ENCODE measurements at places on chromosomes 12 and 14.

GRCh38 chr12:54159589-54159988, 29.2 kb downstream of the SMUG1 start:
- no peak for DNase-seq

- DNase-seq = peak; percentile 29
Measured at GRCh38 chr12:7039403-7039802, 21.1 kb upstream of the C1S start.

GRCh38 chr12:123519141-123520001, 14.1 kb downstream of the RILPL1 start:
- peak; percentile 94 for DNase-seq

- DNase-seq = peak; percentile 89
Measured at GRCh38 chr14:55446127-55446736, 5.8 kb upstream of the TBPL2 start.

- DNase-seq = no peak
Measured at GRCh38 chr14:64947710-64948611, 5.4 kb upstream of the GPX2 start.

GRCh38 chr14:104686624-104687517, 2.5 kb upstream of the INF2 start:
- DNase-seq = no peak

DNA sequence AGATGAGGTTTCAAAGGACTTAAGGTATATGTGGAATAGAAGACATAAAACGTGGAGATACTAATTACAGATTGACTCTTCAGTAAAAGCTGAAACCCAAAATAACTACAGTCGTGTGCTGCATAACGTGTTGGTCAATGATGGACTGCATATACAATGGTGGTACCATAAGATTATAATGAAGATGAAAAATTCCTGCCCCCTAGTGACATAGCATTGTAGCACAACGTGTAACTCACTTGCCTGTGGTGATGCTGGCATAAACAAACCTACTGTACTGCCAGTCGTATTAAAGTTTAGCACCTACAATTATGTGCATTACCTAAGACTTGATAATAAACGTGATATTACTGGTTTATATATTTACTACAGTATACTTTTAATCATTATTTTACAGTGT, 150.3 kb downstream of the LRRK2 start:
- DNase-seq = peak; percentile 17

DNA sequence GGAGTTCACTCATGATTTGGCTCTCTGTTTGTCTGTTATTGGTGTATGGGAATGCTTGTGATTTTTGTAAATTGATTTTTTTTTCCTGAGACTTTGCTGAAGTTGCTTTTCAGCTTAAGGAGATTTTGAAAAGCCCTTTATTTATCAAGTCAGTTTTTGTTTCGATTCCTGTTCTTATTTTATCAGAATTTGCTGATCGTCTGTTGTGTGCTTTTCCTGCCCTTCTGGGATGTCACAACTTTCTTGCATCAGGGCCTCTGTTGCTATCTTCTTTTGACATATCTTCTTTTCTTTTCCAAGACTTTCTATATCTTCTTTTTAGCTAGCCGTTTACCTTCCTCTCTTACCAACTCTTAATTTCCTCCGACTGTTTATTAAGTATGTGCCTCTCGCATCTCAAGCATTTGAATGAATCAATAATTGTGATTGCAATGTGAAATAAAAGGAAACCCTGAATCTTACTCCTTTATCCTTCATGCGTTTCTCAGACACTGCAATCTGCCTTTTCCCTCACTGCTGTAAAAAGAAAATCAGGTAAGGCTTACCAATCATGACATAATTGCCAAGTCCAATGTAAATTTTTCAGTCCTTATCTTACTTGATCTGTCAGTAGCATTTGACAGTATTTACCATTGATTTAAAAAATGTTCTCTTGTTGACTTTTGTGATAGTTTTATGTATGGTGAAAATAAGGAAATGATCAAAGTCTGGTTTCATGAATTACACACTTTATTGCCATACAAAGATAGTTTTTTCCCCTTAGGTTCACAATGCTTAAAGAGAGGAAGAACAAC, 53.0 kb downstream of the ETNK1 start:
- DNase-seq = no peak

DNA sequence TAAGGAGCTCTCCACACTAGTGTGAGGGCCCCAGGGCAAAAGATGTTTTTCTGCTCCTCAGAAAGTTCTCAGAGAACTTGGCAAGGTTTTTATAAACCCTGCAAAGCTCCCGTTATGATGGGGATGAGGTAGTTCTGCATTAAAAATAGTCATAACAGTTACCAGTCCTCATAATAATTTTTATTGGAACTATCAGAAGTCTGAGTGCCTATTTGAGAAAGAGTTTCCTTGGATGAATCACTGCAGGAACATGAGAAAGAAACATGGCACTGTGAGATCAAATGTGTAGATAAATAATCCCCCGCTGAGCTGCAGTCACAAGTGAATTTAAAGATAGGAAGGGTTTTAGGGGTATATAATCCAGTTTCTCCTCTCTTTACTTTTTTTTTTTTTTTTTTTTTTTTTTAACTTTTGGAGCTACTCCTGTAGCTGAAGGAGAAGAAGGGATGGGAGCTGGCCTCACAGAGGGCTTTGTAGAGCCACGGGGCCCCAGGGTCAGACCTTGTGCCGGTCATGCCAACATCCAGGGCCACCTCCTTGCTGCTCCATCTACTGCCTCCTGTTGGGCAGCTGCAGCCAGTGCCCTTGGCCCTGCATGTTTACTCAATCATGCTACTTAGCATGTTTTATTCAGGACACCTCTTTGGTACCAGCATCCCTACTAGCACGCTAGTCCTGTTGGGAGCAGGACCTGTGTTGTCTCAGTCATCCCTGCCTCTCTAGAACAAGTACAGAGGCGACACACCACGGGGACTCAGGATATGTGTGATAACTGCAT, 39.5 kb downstream of the EVL start:
- peak; percentile 51 for DNase-seq

GRCh38 chr14:95609398-95609990, 74.6 kb downstream of the GLRX5 start:
- peak; percentile 70 for DNase-seq

DNA sequence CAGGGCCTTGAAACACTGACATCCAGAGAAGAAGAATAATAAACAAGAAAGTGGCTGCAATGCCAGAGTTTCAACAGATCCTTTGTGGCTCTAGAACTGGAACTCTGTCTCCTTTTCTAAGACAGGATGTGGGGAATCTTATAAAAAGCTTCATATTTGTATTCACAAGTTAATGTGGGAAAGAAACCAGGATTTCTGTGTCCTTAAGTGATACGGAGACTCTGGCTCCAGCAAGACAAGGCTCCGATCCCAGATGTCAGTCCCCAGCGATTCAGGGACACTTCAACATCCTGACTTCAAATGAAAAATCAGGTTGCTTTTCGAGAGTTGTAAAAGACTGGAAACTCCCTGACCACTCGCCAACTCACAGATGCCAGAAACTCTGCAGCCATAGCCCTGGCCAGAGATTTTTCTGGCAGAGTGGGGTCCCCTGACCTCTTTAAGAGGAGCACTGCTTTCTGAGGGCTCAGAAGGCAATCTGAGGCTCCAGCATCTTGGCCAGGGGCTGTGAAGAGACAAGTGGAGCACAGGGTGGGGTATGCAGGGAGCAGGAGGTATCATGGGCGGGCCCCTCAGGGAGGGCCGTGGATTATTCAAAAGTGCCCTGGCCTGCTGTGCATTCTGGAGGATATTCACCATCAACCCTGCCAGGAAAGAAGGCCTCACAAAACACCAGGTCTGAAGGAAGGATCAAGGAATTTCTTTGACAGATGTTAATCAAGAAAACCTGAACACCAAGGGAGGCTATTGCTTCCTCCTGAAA, 53.3 kb downstream of the TMX1 start:
- no peak for DNase-seq

GRCh38 chr14:102770147-102771123, 6.8 kb upstream of the TRAF3 start:
- no peak for DNase-seq

GRCh38 chr12:46787496-46788055, 38.2 kb downstream of the SLC38A4 start:
- DNase-seq = no peak

GRCh38 chr14:101820283-101820798, 58.8 kb downstream of the PPP2R5C start:
- DNase-seq = no peak

DNA sequence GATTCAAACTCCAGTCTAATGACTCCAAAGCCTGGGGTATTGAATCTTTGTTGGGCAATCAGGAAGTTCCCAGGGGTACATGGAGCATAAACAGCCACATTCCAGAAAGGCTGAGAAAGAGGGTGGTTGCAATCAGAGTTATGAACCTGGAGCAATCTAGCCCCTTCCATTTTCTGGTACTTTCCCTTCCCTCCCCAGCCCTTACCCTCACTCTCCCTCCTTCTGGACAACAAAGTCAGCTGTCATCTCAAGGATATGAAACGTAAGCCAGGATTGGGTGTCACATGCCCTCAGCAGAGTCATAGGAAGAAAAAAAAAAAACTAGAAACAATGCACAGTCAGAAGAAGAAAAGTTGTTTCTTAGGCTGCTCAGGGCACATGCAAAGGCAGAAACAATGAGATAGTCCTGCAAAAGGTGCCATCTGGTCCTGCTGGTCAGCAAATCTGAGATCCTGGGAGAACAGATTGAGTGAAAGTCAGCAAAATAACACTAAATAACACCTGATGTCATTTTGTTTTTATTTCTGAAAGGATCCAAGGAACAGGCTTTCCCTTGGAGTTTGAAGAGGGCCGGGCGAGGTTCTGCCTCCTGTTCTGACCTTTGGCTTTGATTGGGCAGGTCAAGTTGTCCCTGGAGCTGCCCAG, 27.1 kb downstream of the TMEM229B start:
- peak; percentile 21 for DNase-seq

GRCh38 chr14:61435563-61436337, 114.4 kb downstream of the PRKCH start:
- DNase-seq = no peak

DNA sequence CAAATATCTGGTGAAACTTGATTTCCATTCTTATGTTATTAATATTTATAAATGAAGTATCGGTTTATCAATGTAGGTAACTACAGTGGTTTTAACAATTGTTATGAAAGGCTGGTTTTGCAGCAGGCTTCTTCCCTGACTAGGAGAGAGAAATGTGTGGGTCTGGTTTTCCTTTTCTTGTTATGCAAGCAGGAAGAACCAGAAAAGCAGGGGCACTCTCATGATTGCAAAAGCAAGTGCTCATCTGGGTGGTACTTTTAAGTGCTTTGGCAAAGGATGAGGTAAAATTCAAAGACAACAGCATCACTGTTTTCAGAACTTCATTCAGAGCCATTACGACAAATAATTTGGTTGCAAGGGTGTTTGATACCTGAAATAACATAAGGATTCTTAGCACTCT, 105.6 kb downstream of the PTPRO start:
- DNase-seq = no peak

GRCh38 chr12:58916921-58917511, 3.3 kb downstream of the LRIG3 start:
- DNase-seq = peak; percentile 64

GRCh38 chr12:108129017-108129812, at the start of gene WSCD2:
Gene WSCD2 (plus strand): TSS chr12:108129288. CDS start chr12:108195833, 66,545 bp downstream.
- DNase-seq = no peak

All from MCF 10A (cell line).